ENCODE measurements at places on chromosomes 4 and X.

DNA sequence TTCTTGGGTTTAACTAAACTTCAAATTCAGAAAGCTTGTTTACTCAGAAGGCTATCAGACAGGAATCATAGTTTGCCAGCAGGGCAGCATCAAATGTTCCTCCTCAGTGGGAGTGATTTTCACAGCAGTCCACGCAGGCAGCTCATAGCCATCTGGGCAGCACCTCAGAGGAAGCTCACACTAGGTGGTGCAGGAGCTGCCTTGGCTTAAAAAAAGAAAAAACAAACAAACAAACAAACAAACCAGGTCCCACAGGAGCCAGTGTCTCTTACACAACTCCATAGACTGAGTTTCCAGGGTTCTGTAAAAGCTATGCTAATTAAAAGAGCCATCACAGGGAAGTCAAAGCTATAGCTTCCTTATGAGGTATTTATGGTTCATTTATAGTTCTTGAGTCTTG, 10.5 kb upstream of the KLHL5 start:
- DNase-seq: no peak

GRCh38 chr4:114078636-114079035, 99.2 kb upstream of the ARSJ start:
- DNase-seq: no peak

DNA sequence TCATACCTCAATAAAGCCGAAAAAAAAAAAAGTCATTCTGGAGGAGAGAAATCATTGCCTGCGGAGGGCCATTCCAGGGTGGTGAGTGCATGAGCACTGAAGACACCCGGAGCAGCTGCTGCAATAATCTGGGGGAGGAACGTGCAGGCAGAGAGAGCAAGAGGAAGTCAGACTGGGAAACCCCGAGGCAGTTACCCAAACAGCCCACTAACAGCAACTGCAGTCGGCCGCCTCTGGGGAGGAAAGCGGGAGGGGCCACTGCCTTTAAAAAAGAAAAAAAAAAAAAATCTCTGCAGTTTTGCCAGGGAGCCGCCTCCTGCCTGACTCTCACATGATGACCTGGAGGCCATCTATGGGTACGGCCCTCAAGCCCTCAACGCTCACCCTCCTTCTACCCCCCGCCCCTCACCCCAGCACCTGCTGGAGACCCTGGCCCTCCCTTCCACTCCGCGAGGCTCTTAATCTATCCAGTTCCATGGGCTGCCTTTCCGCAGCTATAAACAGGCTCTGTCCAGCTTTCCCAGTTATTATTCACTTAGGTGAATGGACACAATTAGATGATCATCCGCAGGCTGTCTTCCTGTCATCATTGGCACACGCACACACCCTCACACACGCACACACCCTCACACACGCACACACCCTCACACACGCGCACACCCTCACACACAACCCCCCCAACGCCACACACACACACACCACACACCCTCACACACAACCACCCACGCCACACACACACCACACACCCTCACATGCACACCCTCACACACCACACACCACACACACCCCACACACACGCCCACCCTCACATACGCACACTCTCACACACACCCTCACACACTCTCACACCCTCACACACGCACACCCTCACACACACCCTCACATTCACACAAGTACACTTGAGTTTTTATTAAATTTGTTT, 3.4 kb upstream of the AVPR2 start:
- DNase-seq: peak; percentile 87

DNA sequence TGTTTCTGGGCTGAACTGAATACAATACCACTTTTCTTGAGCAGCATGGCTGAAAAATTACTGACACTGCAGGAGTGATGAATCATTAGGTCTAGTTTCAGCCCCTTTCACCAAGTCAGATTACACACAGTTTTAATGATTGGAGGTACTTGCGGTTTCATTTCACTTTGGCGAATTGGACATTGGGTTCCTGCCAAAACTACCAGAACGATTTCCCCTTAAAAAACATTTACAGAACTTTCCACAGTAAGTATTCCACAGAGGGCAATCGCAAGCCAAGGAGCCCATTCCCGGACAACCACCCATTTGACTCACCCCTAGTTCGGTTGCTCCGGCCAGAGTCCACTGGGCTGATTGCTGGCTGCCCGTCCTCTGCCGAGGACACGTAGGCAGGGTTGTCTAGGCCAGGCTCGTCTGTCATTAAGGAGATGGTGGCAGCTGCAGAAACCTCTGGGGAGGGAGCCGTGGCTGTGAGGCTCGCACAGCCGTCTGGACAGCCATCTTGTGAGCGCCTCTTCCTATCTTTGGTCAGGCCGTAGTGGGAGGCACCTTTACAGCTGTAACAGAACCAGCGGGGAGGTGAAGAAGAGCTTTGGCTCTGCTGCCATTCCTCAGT, 83.5 kb downstream of the LNX1 start:
- DNase-seq: no peak

- no peak for DNase-seq
These were observed 19.9 kb upstream of the PCDH10 start for GRCh38 chr4:133129237-133129636.

DNA sequence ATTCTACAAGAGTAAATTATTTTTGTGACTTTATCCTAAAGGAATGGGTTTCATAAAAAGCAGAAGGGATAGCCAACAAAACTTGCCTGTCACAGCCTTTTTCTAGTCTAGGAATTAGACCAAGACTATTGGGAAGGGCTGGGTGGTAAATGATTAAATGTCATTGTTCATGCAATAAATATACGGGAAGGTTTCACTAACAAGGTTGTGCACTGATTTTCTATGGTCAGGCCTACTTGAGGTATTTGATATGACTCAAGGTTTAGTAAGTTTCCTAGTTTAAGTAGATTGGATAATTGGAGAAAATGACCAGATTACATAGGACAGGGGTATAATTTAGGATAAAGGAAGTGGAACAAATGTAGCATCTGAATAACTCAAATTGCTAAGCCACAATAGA, 249.1 kb upstream of the BMP3 start:
- DNase-seq: no peak

DNA sequence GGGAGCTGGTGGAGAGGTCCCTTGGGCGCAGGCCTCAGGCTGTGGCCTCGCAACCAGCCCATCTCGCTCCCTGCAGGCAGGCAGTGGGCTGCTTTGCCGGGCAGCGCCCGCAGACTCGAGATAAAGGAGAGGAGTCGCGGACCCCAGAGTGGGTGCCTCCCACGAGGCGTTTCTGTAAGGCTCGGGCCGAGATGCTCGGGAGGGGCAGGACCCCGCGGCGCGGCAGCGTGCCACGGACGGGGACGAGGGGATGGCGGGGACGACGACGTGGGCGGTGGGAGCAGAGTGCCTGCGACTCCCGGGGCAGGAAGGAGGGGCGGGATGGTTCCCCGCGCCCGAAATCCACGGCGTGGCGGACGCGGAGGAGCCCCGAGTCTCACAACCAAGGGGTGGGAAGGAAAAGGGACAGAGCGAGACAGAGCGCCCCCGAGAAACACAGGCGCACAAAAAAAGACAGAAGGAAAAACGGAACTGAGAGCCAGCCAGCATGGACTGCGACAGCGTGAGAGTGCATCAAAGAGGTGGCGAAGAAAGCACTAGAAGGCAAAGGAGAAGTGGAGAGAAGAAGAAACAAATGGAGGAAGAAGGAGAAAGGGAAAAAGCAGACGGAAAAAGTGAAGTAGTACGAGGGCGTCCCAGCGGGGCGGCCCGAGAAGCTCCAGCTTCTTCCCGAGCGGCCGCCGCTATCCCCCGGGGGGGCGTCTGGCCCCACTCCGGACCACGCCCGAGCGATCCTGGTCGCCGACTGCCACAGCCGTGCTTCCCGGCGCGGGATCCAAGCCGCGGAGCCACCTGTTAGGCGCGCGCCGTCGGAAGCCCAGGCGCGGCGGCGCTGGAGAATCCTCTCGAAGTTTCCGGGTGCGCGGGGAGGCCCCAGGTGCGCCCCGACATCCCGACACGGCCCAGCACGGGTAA, 1.5 kb downstream of the BEND4 start:
- DNase-seq: peak; percentile 18

DNA sequence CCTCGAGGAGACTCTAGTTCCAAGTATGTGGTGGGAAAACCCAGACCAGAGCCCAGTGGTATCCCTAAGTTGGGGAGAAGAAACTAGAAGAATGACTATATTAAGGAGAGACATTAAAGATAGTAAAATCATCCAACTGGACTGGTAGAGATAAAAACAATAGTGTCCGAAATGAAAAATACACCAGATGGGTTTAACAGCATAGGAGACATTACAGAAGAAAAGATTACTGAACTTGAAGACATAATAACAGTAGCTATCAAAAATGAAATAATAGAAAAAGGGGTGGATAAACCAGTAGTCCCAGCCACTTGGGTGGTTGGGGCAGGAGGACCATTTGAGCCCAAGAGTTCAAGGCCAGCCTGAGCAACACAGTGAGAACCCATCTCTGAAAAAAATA, 31.9 kb downstream of the SMIM14 start:
- DNase-seq: no peak

- DNase-seq: peak; percentile 48
These were observed 18.3 kb upstream of the GPR101 start for GRCh38 chrX:137051978-137052642.

- DNase-seq: no peak
These were observed 23.9 kb upstream of the APLN start for GRCh38 chrX:129678614-129679195.

DNA sequence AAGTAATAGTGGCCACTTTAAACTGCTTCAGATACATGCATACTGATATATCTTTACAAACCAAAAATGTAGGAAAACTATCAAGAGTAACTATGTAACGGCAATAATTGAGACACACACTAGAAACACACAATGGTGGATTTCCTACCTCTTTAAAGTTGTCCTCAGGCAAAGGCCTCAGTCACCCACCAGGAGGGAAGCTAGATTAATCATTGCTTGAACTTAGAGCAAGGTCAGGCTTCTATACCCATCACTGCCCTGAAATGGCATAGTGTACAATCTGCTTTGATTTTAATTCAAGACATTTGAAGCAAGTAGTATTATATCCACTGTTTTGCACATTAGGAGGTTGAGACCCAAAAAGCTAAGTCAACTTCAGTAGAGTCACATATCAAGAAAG, 110.9 kb downstream of the AREG start:
- no peak for DNase-seq

DNA sequence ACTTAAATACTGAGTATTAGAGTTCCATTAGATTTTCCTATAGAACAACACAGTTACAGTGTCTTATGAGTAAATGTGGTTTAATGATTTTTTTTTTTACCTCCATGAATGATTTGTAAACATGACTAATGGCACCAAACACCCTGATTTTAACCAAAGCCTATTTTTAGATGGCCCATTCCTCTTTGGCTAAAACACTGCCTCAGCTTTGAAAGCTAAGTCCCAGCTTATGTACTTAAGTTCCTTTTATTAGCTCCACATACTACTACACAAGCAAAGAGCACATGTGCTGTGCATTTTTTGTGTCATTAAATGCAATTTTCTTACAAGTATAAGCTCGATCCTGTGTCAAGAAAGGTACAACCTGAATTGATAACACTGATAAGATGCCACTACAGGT, 575.6 kb upstream of the PITX2 start:
- DNase-seq: no peak

DNA sequence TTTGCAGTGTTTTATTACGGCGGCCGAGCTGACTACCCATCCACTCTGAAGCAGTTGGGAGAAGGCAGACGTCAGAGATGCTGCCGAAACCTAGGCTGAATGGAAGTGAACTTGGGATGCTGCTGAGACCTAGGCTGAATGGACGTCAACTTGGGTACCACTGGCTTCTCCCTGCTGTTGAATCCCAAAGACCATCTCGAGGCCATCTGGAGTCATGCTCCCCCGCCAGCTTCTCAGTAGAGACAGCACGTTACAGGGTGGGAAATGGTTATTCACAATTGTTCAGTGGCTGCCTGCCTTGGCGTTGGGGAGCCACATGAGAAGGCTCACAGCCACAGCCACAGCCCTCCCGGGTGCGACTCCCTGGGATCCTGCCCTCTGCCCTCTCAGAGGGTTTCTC, 40.9 kb downstream of the P2RY8 start:
- DNase-seq: no peak

- DNase-seq: no peak
These were observed 13.1 kb upstream of the SULT1B1 start for GRCh38 chr4:69773484-69773883.

DNA sequence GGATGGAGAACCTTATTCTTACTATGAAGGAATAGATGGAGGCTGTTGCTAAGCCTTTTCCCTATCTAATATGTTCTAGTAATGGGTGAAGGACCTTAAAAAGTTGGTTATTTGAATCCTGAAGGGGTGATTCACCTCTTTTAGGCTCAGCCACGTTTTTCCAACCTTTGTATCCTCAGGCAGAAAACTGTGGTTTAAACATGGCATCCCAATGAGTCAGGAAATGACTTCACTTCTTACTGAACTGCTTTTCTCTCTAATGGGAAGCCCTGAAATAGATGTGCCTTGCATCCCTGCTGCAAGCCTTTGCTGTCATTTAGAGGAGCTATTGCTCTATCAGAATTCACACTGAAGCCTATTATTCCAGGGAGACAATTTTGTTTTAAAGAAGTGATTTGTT, 191.0 kb upstream of the ARX start:
- no peak for DNase-seq

- no peak for DNase-seq
These were observed 198.0 kb downstream of the GUCY2F start for GRCh38 chrX:109283870-109284269.

DNA sequence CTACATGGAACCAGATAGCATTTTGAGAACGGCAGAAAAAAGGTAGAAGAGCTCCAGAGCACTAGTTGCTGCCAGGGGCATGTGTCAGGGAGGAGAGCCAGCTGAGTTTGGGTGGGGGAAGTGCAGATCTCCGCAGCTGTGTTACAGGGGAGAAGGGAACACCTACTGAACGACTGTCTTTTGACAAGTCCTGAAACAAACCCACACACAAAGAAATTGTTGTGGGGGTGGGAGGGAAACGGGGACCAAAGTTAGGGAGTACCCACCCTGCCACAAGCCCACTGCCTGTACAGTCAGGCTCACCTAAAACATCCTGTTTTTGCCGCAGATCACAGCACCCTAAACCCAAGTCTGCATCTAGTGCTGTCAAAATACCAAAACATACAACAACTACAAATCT, 55.5 kb downstream of the LEF1 start:
- DNase-seq: no peak

- no peak for DNase-seq
These were observed 9.8 kb upstream of the PCDH18 start for GRCh38 chr4:137541876-137542646.

GRCh38 chr4:56626420-56626819, 54.7 kb downstream of the HOPX start:
- DNase-seq: peak; percentile 12

DNA sequence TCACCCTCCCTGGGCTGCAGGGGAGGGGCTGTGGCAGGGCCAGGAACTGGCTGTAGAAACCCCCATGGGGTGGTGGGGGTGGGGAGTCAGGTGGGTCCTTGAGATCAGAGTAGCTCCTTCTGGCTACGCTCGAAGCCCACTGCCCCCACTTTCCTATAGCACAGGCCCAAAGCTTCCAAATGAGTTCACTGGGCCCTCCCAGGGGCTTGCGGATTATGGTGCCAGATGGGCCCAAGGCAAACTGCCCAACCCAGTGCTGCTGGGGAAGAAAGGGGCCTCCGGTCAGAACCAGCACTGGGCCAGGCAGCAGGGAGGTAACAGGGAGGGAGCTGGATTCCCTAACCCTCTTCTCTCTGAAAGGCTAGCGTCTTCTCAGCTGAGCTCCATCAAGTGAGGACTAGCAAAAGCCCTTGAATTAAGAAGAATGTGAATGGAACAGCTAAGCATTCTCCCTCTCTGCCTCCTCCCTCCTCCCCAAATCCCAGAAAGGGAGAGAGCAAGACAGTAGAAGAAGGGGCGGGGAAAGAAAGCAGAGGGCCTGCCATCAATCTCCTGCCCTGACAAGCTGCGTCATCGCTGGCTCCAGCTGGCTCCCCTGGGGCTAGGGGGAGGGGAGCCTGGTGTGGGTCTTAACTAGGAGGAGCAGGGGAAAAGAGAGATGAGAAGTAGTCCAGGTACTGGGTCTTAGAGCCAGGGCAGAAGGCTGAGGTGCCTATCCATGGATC, 34.7 kb downstream of the FRMPD3 start:
- no peak for DNase-seq
